ENCODE measurements at places on chromosomes 7 and 10.

DNA sequence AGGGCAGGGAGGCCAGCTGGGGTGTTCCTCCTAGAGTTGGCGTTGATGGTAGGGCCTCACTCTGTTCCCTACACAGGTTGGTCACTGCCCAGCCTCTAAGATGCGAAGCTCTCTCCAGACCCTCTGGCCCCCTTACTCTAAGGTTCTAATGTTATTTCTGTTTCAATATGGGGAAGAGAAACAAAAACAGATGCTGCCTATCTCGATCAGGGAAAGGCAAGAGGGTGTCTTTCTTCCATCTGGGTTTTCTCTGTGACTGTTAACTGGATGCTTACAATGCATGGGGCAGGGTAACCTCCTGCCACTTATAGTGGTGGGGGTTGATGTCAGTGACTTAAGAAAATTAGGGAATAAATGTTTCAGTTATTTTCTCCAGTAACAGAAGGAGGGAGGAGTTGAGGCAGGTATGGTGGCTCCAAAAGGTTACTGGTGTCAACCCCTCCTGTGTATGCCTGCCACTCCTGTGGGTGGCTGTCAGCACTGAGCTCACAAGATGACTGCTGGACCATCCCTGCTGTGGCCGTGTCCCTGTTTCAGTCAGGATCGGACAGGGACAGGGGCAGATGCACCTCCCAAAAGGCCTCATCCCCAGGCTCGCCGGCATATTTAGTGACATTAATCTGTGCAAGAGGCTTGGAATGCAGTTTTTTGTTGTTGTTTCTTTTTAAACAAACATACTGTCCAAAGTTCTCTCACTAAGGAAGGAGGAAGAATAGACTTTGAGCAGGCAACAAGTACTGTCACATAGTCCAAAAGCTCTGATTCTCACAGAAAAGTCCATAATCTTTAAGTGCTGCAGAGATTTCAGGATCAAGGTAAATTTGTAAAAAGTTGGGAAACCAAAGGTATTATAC is 39.6 kb upstream of the SYPL1 start:
- no peak for DNase-seq

DNA sequence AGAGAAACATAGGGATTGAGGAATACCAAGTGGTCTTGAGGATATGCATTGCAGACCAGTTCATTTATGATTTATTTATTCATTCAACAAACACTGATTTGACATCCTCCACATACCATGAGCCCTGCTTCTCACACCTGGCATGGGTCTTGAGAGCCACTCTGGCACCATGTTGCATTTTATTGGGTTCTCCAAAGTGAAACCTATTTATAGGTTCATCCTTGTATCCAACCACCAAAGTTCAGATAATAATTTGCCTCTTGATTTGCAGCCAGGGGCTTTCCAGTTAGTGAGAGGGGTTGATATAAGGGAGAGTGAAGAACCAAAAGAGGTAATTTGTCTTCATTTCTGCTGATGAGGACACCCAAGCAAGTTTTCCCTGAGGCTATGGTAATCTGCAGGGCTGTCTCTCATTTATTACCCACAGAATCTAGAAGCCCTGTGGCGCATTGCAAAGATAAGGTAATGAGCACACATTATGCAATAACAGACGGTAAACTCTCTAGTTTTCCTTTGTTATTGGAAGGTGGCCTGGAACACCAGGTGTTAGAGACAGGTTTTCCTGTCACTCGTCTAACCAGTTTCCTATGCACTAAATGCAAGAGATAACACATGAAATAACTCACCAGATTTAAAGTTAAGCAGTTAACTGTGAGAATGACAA is 28.8 kb upstream of the ICA1 start:
- DNase-seq: no peak

DNA sequence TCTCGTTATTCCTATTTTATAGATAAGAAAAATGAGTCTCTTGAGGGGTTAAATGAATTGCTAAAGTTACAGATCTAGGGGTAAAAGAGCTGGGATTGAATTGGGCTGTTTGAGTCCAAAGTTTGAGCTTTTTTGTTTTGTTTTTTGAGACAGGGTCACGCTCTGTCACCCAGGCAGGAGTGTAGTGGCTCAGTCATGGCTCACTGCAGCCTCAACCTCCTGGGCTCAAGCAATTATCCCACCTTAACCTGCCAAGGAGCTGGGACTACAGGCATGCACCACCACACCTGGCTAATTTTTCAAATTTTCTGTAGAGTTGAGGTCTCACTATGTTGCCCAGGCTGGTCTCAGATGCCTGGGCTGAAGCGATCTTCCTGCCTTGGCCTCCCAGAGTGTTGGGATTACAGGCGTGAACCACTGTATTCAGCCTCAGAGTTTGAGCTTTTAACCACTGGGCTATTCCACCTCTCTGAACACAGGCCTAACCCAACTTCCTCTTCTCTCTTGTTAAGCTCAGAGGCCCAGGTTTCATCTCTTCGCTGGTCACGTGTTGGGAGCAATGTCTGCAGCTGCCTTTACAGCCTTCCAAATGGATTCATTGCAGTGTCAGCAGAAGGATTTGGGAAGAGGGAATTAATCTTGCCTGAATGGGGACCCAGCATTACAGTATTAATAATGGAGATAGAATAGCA is 8.0 kb downstream of the SUFU start:
- DNase-seq: no peak

DNA sequence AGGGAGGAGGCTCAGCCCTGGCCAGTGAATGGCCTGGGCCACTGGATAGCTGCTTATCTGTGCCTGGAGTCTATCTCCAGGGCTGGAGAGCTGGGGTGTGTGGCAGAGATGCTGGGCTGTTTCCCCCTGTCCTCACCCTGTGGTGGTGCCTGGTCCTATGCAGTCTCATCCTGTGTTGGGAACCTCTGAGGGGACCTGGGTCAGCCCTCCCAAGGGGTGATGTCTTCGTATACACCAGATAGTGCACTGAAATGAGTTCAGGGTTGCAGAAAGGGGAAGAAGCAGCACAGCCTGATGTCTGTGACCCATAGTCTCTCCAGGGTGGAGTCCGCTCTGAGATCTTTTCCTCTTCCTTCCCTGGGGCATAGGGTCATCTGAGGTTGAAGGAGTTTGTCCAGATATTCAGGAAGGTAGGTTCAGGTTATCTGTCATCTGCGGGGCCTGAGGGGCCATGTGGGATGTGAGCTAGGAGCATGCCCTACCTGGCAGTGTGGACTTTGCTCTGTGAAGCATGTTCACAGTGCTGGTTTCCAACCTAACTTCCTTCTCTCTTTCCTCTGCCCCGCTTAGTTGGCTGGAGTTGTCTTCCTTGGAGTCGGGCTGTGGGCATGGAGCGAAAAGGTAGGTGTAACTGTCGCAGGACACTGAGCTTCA is 33.4 kb upstream of the SH2D4B start:
- no peak for DNase-seq

GRCh38 chr10:108868881-108869280 is 1054.4 kb downstream of the XPNPEP1 start:
- no peak for DNase-seq

DNA sequence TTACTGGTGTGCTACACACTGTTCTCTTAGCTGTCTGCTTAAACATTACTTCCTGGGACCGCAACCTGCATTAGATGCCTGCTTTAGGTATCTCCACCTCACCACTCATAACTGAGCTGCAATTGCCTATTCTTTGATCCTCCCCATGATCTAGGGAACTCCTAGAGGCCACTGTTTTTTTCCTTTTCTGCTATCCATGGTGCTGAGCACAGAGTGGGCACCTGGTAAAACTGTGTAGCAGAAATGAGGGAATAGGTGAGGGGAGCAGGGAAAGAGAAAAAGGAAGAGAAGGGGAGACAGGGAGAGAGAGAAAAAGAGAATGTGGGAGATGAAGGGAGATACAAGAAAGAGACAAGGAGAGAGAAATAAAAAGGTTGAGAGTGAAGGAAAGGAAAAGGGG is 434.9 kb downstream of the ADRA2A start:
- no peak for DNase-seq

- no peak for DNase-seq
These were observed 30.8 kb downstream of the LSMEM1 start for GRCh38 chr7:112511451-112512202.

GRCh38 chr7:30844916-30845315 is 66.7 kb upstream of the AQP1 start:
- no peak for DNase-seq

DNA sequence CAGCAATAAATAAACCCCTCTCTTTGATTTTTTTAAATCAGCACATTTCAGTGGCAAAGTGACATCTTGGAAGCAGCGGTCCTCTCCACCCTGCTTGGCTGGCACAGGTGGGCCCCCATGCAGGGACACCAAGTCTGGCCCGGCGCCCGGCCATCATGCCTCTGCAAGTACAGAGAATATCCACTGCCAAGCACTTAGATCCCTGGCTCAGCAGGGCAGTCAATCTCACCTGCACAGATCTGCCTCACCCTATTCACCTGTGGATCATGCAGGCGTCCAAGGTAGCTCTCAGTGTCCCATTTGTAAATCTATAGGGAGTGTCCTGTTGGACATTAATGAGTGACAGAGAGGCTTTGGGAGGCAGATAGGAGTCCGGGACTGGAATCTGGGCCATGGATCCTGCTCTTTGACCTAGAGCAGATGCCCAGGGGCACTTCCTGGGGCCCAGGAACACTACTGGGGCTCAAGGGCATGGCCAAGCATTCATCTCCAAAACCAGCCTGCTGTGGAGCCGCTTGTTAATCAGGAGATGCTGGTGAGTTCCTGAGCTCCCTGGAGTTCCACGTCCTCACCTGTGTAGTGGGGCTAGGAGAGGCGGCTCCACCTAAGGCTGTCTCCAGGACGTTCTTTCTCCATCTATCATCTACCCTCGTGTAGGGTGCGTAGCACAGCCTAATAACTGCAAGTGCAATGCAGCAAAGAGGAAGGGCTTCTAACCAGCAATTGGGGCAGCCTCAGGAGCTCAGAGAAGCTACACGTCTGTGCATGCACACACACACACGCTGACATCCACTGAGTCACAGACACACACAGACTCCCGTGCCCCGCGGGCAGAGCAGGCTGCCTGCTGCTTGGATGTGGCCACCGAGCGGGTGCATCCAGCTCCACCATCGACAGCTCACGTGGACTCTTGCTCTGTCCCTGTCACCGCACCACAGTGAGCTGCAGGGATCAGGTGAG is 123.6 kb downstream of the OAT start:
- DNase-seq: no peak

DNA sequence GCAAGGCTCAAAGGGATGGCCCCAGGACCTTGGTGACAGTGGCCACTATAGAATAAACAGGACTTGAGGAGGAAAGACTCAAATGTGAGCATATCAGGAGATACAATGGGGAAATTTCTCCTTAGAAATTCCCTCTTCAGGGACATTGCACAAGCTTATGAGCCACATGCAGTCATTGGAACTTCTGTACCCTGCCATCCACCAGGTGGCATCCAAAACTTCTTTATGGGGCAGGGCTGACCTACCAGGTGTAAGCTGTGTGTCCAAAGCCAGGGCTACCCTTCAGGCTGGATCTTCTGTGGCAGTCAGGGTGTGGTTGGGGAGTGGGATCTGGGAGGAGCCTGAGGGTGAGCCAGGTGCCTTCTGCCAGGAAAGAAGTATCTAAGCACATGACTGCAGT is 36.6 kb upstream of the LRRC18 start:
- DNase-seq: no peak

DNA sequence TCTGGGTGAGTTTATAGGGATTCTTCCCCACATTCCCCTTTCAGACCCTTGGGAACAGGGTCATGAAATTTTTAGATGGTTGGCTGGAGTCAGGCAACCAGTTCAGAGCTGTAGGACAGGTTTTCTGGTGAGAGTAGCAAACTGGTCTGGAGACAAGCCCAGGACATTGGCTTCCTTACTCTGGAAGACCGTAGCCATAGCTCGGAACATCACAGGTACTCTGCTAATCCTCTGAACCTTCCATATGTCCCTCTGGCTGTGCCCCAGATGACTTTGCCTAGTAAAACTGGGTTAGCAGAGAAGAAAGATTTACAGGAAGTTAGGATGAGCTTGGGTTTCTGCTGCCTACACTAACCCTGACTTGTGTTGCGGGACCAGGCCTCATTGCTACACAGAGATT is 104.5 kb upstream of the MKLN1 start:
- DNase-seq: no peak

DNA sequence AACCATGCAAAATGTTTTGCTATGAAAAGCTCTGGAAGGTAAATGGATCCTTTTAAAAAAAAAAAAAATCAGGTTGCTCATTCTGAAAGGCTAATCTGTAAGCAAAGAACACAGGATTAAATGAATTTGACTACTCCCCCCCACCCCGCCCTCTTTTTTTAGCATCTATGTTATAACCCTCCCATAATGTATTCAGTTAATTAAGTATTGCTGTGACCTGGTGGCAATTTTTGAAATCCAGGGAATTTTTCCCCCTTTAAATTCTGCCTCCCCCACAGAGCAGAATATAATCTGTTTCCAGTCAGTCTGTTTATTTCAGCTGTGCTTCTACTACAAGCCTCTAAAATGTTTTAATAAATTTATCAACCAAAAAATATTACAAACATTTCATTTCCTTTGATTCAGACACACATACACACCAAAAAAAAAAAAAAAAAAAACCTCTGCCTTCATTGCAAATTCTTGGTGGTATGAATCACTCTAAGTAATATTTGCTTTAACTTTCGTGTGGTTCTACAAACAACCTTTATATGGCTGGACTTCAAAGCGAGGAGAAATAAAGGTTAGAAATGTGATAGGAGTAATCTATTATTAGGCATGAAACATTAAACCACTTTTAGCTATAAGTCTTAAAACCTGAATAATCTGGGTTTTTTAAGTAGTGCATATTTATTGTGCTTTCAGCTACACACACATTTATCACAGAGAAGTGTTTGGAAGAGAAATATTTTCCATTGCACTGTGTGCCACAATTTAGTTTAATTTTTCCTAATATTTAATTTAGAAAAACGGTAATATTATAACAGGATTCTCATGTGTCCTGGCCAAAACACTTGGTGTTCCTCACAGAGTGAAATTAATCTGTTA is 64.4 kb upstream of the ARID5B start:
- no peak for DNase-seq

GRCh38 chr7:13850185-13850752 is 139.2 kb downstream of the ETV1 start:
- DNase-seq: peak; percentile 7

GRCh38 chr10:52308251-52309031 is 5.6 kb upstream of the DKK1 start:
- no peak for DNase-seq

DNA sequence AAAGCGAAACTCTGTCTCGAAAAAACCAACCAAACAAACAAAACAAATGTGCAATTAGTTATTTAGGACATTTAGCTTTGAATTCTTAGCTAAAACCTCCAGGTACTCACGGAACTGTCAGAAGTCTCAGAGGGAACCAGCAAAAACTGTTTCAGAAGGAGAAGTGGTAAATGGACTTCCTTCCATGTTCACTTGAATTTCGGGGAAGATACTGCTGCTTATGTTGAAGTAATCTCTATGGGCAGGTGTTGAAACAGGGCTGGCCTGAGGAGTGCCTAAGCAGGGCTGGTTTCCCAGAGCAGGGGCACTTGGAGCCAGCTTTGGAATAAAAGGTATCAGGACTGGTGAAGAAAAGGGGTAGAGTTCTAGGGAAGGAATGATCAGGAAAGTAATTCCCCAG is 2.4 kb upstream of the EXOC6 start:
- DNase-seq: no peak

DNA sequence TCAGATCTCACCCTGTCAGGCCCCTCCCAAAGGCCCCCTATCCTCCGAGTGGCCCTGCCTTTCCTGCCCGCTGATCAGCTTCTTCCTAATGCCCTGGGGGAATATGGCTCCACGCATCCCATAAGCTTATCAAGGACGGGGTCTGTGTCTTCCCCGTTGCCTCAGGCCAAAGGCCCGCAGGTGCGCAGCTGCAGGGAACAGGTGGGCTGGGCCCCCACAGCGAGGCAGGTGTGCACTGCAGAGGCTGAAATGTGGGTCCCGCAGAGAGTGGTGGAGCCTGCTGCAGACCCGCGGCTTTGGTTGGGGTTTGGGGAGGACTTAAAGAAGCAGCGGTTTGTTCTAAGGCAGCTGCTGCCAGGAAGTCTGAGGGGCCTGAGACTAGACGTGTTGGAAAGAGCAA is 220.8 kb upstream of the TCERG1L start:
- no peak for DNase-seq
